ENCODE measurements at places on chromosomes 11 and 22. TPM values are rescaled to one million over a fixed set of nuclear protein-coding genes. Genes with fewer than 3 reads are reported as not detected.

MOGAT2 gene
- 1.7 TPM for polyA plus RNA-seq

OTOG gene
- 0.62 TPM for polyA plus RNA-seq

C22orf23 gene
- polyA plus RNA-seq, result 5.9 TPM

PHOX2A gene
- polyA plus RNA-seq, result not detected

MAML2 gene
- polyA plus RNA-seq, result 30.0 TPM

OR6A2 gene
- 0.04 TPM for polyA plus RNA-seq

APOA5 gene
- polyA plus RNA-seq, result not detected

OR56A1 gene
- not detected for polyA plus RNA-seq

ROM1 gene
- polyA plus RNA-seq, result 3.6 TPM

ART5 gene
- 2.3 TPM for polyA plus RNA-seq

UPK3A gene
- polyA plus RNA-seq, result 1.8 TPM

DDX25 gene
- polyA plus RNA-seq, result 3.9 TPM

TAF1D gene
- 108 TPM for polyA plus RNA-seq

FAM118B gene
- 30.6 TPM for polyA plus RNA-seq

EMID1 gene
- 81.4 TPM for polyA plus RNA-seq

BAIAP2L2 gene
- polyA plus RNA-seq, result 4.3 TPM

LINC01488 gene
- 0.04 TPM for polyA plus RNA-seq

KLHL22 gene
- polyA plus RNA-seq, result 28.0 TPM

OR52E8 gene
- polyA plus RNA-seq, result not detected

CRYBB3 gene
- polyA plus RNA-seq, result 0.18 TPM

HARBI1 gene
- polyA plus RNA-seq, result 4.8 TPM

TCN2 gene
- 52.7 TPM for polyA plus RNA-seq

RFPL1 gene
- 1.4 TPM for polyA plus RNA-seq

GSTP1 gene
- polyA plus RNA-seq, result 757 TPM

TENM4 gene
- polyA plus RNA-seq, result 22.7 TPM

LRRC75B gene
- 26.9 TPM for polyA plus RNA-seq

WNT7B gene
- 9.0 TPM for polyA plus RNA-seq

MS4A6E gene
- polyA plus RNA-seq, result not detected

BLID gene
- polyA plus RNA-seq, result not detected

NRIP3 gene
- polyA plus RNA-seq, result 0.89 TPM

FAM180B gene
- polyA plus RNA-seq, result 0.19 TPM

OR2AT4 gene
- polyA plus RNA-seq, result not detected

USP2 gene
- polyA plus RNA-seq, result 8.7 TPM

MAPK8IP1 gene
- 8.3 TPM for polyA plus RNA-seq

OR4A16 gene
- not detected for polyA plus RNA-seq

RAB36 gene
- 14.5 TPM for polyA plus RNA-seq

OR8A1 gene
- not detected for polyA plus RNA-seq

PGAP2 gene
- 38.6 TPM for polyA plus RNA-seq

ZBTB16 gene
- 1.4 TPM for polyA plus RNA-seq

CLMP gene
- polyA plus RNA-seq, result 39.4 TPM

HEPHL1 gene
- 0.14 TPM for polyA plus RNA-seq

LUZP2 gene
- polyA plus RNA-seq, result 1.5 TPM

CNIH2 gene
- polyA plus RNA-seq, result 2.6 TPM

RAC2 gene
- 6.9 TPM for polyA plus RNA-seq
